Aorta (tissue), 5 donors: ENCODE measurements at places on chromosomes 11 and 22.

GRCh38 chr11:61826930-61827570 is 1.1 kb upstream of the FADS2 start:
- peak; percentile 67 for DNase-seq

GRCh38 chr11:77776455-77776854 is 44.1 kb downstream of the RSF1 start:
- no peak for DNase-seq

- no peak for DNase-seq
Measured at GRCh38 chr22:40922484-40923303, 28.5 kb upstream of the RBX1 start.

- peak; percentile 41 for DNase-seq
Measured at GRCh38 chr11:68302670-68303069, 9.7 kb upstream of the LRP5 start.

DNA sequence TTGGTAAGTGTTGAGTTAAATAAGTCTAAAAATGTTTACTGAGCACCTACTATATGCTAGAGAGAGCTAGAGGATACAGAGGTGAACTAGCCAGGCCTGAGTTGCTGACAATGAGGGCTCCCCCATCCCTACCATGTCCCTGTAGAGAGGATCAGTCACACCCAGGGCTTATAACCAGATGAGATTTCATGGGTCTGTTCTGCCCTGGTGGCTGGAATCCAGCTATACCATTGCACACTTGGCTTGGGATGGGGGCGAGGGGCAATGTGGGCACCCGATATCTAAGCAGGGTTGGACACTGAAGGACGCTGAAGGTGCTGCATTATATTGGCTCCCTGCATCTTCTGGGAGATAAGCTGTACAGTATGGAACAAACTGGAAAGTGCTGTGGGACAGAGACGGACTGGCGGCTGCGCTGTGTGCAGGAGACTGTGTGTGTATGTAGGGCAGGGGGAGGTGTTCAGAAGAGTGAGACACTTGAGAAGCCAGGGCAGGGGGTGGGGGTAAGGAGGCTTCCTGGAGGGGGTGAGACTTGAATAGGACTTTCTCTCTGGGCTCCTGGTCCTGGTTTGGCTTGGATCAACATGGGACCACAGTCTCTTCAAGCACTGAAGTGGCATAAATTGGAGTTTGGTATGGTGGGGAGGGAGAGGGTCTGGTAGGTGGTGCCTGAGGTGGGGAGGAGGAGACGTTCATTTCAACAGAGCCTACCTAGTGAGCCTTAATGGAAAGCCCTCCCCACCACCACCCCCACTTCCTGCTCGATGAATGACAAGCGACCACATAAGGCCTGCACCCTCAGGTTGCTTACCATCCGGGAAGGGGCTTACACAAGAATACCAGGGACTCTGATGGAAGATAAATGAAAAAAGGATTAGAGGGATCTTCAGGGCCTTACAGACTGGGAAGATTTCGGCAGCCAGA is 1.8 kb downstream of the CD82 start:
- no peak for DNase-seq

DNA sequence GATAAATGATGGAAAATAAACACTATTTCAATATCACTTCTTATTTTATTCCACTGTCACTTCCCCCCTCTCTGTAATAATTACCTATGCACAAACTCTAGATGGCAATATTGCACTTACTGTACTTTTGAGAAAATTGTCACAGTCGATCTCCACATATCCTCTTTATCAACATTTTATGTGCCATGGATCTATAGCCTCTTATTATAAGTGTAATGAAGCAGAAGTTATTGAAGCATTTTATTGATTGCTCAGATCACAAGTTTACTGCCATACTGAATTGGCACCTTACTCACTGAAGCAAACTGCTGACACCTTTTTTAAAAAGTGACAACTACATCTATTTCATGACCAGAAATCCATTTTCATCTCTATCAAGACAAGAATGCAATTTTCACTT is 133.4 kb downstream of the DCDC1 start:
- no peak for DNase-seq

DNA sequence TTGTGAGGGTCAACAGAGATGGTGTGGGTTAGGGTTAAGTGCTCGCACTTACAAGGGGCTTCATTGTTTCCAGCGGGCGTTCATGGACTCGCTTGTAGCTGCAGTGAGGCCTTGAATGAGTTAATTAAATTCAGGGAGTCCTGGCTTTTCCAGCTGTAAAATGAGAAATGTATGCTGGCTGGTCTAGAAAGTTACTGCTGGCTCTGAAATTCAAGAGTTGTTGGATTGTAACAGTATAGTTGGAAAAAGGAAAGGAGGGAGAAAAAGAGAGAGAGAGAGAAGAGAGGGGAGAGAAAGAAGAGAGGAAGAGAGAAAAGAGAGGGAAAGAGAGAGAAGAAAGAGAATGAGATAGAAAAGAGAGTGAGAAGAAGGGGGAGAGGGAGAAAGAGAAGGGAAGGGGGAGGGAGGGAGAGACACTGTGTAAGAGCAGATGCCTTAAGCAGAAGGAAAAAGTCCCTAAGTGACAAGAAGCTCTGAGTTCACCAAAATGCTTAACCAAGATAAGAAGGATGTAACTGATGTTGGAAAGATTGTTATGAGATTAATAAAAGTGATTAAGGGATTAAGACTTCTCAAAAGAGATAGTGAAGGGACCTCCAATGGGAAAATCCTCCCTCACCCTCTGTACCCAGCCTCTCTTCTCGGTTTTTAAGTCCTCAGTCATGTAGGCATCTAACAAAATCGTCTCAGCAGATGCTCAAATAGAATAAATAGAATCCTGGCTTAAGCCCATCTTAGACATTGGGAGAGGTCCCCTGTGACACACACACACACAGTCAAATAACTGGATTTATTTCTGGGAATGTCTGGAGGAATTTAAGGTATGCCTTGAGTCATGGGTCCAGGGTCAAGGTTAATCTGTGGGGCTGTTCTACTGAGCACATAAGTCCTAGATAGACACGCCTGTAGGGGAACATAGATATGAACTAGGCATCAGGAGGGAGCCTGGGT is 477.9 kb downstream of the MIAT start:
- no peak for DNase-seq
